Erythroblast (primary cell): ENCODE measurements at places on chromosomes 7 and 10.

- DNase-seq: no peak
Measured at GRCh38 chr10:51733057-51733456, 33.7 kb upstream of the CSTF2T start.

- DNase-seq: no peak
Measured at GRCh38 chr10:90302758-90303481, 554.9 kb downstream of the HTR7 start.

DNA sequence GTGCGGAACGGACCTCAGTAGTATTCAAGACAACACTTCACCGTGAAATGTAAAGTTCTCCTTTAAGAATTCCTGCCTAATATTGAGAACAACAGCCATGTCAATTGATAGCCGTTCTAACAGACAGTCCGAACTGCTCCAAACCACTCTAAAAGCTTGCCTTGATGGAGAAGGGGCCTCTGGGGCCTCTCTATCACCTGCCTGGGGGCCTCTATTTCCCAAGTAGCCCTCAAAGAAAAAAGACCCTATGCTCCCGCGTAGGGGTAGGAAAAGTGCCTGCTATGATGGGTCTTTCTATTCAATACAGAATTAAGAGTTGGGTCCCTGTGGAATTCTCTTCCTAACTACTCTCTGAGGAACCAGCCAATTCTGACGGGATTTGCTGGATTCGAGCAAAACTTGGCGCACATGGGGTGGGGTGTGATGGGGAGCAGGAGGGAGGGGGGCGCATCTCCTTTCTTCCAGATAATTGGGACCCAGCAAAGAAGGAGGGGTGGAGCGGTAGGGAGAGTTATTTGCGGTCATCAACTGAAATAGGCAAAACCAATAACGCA, 8.3 kb upstream of the DLX6 start:
- no peak for DNase-seq

DNA sequence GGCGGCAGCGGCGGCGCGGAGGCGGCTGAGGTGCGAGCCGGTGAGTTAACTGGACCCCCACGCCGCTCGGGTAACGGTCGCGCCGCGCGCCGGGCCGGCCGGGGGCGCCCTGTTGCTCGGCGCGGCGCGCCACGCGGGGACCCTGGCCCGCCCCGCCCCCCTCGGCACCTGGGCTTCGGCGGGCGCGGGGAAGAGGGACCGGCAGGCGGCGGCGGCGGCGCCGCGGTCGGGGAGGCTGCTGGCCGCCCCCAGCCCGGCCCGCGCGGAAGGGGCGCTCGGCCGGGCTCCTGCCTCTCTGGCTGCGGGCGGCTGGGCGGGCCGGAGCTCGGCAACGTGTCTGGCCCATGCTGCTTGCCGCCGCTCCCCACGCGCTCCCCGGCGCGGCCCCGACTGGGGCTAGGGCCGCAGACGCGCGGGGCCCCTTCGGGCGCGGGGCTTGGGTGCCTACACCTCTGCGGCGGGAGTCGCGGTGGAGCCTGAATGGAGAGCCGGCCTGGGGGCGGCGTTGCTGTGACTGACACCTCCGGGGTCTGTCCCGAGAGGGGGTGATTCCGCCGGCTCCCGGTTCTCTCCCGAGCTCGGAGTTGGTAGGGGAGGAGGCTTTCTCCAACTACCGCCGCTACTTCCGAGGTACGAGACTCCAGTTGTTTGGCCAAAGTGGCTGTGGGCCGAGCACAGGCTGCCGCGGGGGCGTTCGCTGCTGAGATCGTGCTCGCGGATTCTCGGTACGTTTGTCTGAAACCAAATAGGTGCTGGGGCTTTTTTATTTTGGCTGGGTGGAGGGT, 494 bp downstream of the PALS2 start:
- peak; percentile 43 for DNase-seq

DNA sequence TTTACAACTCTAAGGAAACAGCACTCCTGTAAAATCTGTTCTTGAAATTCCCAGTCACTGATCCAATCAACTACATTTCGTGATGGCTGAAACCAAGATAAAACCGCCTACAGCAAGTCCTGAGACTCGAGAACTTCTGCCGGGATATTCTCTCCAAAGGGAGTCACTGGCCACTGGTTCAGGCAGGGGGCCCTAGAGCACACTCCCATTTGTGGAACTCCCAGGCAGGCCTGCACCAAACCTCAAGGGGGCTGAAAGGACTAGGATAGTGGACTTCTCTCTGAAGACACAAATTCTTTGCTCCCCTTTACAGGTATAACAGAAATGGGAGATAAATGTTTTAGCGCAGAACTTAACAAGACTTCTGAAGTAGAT, 16.3 kb downstream of the CYTH3 start:
- no peak for DNase-seq

DNA sequence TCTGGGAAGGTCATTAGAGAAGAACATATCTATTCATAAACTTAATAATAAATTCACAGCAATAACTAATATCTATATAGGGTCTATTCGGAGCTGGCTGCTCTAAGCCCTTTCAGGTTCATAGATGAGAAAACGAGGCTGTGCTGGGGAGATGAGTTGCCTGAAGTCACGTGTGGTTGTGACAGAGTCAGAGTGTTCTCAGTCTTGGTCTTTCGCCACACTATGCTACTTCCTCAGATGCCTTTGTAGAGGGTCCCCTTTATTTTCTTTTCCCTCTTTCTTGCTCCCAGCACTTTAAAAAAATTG, 43.7 kb upstream of the FAM180A start:
- DNase-seq: no peak

- no peak for DNase-seq
Measured at GRCh38 chr10:89574368-89574767, 39.0 kb upstream of the SLC16A12 start.

DNA sequence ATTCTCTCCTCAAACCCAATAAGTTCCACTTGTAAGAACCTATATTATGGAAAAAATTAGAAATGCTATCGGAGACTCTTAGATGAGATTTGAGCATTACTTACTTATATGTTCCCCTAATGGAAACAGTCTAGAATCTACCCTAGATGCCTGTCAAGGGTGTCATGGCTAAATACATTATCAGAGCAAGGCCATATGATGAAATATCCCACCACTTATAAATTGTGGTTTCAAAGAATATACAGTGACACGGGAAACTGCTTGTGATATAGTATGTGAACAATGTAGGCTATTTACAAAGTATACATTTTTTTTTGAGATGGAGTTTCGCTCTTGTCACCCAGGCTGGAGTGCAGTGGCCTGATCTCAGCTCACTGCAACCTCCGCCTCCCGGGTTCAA, 46.3 kb upstream of the CTBP2 start:
- no peak for DNase-seq

GRCh38 chr10:82942286-82943099, 1067.5 kb downstream of the NRG3 start:
- no peak for DNase-seq

DNA sequence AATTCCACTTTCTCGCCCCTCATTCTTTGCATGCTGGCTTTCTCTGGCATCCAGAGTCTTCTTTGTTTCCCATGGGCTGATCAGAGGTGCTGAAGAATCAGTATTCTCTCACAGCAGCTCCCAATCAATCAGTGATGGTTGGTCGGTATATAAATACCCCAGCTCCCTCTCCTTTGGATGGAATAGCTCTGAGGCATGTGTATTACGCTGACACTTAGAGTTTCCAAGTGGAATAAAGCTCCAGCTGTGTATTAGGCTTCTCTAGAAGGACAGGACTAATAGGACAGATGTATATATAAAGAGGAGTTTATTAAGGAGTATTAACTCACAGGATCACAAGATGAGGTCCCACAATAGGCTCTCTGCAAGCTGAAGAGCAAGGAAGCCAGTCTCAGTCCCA, 218.3 kb upstream of the GRB10 start:
- no peak for DNase-seq

DNA sequence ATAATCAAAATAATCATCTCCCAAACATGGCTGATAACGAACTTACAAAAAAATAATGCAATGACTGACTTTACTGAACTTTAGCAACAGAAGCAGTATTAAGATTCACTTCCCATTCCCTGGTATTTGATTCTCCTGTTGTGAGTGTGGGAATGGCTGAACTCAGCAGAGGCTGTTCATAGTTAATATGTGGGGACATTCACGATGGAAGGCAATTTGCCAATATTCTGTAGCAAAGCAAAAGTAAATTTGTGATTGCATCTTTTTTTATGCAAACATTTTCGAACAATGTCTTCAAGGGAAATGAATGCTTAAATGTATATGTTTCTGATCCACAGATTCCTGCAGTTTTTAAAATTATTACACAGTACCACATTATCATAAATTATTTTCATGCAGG, 431.7 kb upstream of the KLF6 start:
- DNase-seq: no peak

DNA sequence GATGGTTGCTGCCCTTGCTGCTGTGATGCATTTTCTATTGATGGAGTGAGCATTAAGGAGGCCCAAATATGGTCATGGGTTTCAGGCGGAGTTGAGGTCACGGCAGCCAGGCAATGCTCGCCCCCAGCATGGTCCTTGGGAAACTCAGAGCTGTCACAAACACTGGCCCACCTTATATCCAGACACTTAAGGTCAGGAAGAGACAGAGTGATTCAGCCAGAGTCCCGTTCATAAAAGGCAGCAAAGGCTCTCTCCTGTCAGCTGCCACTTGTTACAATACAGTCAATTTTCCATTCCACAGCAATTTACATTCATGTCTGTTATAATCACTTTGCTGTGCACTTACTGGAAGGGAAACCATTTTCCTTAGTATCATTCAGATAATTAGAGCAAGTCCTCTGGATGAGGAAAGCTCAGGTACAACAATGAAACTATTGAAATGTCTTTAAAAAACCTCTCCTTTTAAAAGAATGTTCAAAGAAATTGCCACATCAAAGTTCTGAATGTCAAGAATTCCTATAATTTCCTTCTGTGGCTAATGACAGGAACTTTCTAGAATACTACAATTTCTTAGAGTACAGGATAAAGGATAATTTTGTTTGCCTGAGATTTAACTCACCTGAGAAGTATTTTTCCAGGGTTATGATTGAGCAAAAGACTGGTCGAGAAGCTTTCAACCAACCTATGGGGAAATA, 14.8 kb upstream of the ANKRD1 start:
- DNase-seq: no peak

GRCh38 chr7:98474558-98474957, 73.7 kb upstream of the BAIAP2L1 start:
- DNase-seq: peak; percentile 14

DNA sequence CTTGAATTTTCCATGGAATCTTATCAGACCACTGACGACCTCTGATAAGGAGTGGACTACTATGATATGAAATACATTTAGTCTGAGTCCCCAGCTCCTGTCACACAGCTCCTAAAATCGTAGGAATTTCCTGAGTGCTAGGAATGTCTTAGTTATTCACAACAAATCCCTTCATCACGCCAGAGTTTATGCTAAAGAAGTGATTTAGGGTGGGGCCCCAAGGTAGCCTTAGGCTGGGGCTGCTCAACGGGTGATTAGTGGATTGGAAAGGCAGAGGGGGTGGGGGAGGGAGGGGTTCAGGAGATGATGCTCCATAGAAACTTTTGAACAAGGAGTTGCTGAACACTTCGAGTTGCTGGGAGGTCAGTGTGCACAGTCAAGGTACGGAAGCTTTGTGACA, 7.0 kb upstream of the TET1 start:
- DNase-seq: no peak

- peak; percentile 50 for DNase-seq
Measured at GRCh38 chr7:22302951-22303423, 54.0 kb downstream of the RAPGEF5 start.

GRCh38 chr10:128463991-128464760, 338.0 kb upstream of the MKI67 start:
- DNase-seq: peak; percentile 87

- DNase-seq: no peak
Measured at GRCh38 chr10:66021423-66021822, 904.4 kb upstream of the LRRTM3 start.

DNA sequence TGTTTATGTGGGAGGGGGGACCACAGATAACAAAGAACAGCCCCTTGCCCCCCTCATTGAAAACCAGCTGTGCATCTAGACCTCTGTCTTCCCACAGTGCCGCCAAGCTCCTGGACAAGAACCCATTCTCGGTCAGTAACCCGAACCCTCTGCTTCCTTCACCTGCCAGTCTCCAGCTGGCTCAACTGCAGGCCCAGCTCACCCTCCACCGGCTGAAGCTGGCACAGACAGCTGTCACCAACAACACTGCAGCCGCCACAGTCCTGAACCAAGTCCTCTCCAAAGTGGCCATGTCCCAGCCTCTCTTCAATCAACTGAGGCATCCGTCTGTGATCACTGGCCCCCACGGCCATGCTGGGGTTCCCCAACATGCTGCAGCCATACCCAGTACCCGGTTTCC, 91.0 kb upstream of the PDCD4 start:
- no peak for DNase-seq

- DNase-seq: no peak
Measured at GRCh38 chr10:117472872-117473271, 69.7 kb upstream of the EMX2 start.

GRCh38 chr10:101683276-101683675, 11.7 kb downstream of the FBXW4 start:
- DNase-seq: no peak

GRCh38 chr7:101226721-101227120, 8.8 kb downstream of the ZNHIT1 start:
- DNase-seq: no peak
